ENCODE measurements at places on chromosomes 5 and 9.

GRCh38 chr9:21432672-21433425 is 7.4 kb upstream of the IFNA1 start:
- DNase-seq, result no peak

GRCh38 chr5:100758306-100758705 is 144.8 kb downstream of the ST8SIA4 start:
- DNase-seq, result no peak

GRCh38 chr5:87183896-87184295 is 83.8 kb upstream of the RASA1 start:
- no peak for DNase-seq

DNA sequence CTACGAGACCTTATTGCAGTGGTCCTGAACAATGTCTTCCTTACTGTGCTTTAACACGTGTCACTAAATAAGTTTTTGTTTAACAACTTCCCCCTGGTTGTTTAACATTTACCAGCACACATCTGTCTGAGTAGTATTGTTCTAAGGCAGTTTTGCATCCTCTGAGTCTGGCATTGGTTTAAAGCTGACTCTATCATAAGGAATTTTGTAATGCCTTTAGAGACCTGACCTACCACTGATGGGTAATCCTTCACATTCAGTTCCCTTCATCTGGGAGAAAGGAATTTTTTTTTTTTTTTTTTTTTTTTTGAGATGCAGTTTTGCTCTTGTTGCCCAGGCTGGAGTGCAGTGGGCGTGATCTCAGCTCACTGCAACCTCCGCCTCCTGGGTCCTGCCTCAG is 20.0 kb upstream of the PCAT7 start:
- DNase-seq, result no peak

DNA sequence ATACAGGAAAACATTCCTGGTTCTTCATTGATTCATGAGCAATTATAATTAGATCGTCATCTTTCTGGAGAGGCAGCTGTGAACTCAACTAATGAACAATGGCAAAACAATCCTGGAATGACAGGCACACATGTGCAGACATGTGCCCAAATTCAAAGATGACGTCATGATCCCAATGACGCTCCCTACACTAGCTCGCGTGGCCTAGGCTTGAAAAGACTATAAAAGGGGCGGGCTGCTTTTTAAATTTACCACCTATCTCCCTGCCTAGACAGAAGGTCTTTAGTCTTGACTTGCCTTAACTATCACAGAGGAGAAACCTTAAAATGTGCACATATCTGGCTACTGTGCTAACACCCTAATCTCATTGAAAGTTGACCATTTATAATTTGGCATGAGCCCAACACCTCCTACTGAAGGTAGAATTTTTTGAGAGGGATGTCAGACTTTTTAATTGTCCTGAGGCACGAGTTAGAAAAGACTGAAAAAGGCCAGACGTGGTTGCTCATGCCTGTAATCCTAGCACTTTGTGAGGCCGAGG is 88.2 kb downstream of the PRRT1B start:
- peak; percentile 100 for DNase-seq

DNA sequence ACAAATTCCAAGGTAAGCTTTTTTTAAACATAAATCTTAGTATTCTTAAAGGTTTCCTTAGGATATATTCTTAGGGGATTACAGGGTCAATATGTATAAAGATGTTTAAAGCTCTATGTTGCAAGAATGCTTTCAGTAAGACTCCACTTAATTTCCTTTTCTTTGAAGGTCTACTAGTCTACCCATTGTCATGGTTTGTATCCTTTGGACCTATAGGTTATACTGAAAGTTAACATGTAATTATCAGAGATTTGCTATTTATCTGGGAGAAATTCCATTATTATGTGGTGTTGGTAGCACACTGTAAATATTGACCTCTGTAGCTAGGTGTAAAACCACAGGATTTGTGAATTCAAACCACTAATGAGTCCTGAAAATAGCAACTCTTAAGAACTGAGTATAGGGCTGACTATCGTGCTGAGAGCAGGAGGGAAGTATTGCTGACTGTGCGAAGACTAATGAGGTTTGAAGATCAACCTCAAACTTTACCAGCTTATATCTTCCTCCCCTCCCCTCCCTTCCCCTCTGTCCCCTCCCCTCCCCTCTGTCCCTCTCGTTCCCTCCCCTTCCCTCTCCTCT is 85.6 kb downstream of the GADD45G start:
- peak; percentile 13 for DNase-seq

- no peak for DNase-seq
Observed at GRCh38 chr9:100473276-100474081, 530 bp downstream of the TMEFF1 start.

DNA sequence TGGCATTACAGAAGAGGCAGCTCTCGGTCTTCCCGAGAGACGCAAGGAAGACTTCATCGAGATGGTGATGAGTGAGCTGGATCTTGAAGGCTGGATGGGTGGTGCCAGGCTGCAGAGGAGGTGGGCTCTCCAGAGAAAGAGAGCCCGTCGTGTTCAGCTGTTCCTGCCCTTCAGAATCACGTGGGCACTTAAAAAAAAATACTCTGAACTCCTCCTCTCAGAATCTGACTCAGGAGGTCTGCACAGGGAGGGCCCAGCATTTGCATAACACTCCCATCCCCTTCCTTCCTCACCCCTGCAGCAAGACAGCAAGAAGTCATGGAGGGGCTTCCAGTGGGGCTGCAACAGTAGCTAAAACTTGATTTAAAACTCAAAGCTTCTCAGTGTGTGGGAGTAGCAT is 203.0 kb downstream of the ATPSCKMT start:
- DNase-seq, result no peak

DNA sequence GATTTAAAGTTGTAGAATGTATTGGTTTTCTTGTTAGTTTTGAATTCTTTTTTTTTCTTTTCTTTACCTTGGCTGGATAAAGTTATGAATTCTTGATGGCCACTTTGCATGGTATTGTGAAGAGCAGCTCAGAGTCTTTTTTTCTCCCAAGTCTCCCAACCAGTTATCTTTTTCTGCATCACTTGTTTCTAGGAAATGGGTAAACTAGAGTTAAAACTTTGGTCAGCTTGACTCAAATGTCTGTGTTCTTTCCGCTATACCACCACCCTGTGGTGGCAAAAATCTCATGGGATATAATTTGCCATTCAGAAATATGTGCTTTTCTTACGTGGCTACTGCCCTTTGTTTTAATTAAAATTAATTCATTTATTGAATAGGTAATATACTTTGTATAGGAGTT is 113.2 kb downstream of the UNC13B start:
- DNase-seq, result no peak

- peak; percentile 50 for DNase-seq
Observed at GRCh38 chr5:69083412-69083811, 10.4 kb upstream of the SLC30A5 start.

DNA sequence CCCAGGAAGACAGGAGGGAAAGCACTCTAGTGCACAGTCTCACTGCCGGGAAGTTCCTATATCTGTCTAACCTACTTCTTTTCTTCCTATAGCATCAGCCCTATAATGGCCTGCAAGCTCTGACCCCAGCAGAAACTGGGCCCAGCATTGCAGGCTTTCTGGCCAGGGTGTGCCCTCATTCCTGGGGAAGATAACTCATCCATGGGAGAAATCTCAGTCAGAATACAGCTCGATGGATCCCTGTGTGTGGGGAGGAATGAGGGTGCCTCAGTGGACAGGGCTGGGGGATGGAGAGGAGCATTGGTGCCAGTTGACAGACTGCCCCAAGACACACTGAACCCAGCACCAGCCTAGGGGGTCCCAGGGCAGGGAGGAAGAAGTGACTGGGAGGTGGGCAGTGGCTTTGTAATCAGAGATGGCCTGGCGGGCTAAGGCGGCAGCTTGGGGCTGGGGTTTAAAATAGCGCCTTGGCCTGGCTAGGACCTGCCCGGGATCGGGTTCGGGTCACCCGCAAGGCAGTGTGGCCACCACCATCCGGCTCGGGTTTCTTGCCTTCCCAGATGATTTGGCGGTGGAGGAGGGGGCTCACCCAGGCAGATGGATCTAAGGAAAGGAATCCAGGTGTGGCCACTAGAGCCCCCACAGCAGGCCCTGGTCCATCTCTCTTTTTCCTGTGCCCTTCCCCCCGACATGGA is 7.6 kb upstream of the CXXC5 start:
- DNase-seq, result no peak

DNA sequence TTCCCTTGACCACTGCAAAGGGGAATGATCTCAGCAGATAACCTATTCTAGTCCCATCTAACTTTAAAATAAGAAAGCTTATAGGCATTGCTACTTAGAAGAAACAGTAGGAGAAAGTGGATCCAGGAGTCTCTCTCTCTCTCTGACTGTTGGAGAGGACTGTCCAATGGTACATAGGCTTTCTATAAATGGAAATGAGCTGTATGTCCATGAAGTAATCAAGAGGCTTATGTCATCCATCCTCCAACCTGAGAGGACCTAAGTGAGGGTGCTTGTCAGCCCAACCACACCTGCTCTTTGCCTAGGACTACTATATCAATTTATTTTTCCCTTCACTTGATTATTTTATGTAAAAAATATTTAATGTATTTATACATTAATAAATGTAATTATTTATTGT is 172.3 kb downstream of the PAPPA start:
- no peak for DNase-seq

DNA sequence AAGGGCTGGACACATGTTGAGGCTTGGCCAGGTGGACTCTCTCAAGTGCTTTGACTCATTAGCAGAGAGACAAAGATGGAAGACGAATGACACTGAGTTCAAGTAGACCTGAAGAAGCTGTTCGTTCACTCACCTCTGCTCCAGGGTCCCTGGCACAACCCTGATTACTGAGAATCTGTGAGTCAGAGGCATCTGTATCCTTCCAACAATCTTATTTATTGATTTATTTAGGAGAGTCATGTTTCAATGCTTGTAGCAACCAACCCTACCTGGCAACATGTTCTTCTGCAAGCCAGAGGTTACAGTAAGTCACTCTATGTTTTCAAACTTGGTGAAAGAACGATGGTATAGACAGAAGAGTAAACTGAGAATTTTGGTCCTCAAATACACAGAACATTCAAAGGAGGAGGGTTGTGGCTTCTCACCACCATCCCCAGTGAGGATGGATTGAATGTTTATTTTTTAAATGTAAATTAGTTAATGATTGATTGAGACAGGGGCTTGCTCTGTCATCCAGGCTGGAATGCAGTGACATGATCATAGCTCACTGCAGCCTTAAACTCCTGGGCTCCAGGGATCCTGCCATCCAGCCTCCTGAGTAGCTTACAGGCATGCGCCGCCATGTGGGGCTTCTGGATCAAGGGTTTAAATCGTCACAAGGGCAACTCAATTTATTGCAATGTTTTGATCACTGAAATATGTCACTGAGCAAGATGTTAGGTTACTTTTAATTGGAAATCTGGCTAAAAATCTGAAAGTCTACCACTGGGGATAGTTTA is 55.7 kb upstream of the CARTPT start:
- DNase-seq, result no peak

DNA sequence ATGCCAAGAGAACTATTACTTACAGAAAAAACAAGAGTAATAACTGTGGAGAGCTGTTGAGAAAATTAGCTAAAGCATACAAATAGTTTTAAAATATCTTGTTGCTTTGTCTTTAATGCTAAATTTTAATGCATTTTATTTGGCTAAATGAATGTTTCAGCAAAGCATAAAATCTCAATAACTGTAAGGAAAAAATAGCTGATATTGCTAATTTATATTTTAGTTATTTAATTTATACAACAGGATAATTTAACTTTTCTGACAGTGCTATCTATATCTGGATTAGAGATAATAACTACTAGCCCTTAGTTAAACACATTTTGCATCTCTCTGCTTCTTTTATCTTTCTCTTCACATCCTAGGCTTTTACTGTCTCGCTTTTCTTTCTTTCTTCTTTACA is 1014.9 kb upstream of the COX7C start:
- no peak for DNase-seq

DNA sequence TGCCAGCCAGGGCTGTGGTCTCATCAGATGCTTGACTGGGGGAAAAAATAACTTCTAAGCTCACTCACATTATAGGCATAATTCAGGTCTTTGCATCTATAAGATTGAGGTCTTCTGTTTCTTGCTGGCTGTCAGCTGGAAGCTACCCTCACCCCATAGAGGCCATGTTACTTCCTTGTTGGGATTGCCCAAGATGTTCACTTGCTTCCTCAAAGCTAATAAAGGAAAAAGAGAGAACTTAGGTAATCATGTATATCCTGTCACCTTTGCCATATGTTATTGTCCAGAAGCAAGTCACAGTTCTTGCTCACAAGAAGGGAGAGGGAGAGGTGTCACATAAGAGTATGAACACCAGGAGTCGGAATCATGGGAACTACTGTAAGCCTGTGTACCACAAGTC is 38.7 kb upstream of the ANKRD34B start:
- DNase-seq, result no peak

DNA sequence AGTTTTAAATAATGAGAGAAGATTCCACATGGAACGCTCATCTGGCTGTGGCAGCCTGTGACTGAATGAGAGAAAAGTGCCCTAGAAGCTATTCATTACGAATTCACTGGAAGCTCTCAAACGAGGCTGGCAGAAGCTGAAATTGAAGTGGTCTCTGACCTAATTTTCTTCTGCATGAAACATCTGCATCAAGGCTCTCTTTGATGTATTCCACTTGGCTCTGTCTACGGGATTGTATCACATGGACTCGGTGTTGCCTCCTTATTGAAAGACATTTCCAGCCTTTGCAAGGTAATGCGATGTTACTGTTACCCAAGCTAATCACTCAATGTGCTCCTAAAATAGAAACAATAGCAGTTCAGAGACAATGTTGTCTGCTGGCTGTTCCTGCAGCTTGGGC is 246.9 kb upstream of the ZNF462 start:
- no peak for DNase-seq

DNA sequence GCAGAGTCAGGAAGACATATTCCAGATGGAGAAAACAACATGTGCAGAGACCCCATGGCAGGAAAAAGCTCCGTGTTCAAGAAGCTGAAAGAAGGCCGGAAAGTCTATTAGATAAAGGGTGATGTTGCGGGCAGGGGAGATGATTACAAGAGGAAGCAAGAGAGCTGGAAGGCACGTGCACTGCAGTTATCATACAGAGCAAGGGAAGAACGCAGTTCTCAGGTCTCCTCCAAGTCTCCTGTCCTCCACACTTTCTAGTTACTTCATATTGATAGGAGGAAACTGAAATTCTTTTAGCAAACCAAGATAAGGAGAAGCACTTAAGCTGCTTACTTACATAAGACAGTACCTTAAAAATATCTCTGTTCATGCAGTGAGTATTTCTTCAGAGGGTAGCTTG is 58.3 kb upstream of the PLPP6 start:
- DNase-seq, result no peak

DNA sequence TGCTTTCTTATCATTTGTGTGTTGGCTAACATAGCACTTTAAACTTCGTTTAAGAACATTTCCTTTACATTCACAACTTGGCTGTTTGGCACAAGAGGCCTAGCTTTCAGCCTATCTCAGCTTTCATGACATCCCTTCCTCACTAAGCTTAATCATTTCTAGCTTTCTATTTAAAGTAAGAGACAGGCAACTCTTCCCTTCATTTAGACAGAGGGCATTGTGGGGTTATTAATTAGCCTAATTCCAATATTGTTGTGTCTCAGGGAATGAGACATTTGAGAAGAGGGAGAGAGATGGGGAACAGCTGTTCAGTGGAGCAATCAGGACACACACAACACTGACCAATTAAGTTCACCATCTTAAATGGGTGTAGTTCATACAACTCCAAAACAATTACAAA is 51.0 kb upstream of the OR2K2 start:
- no peak for DNase-seq
